ENCODE measurements at places on chromosomes 1 and 21.

- no peak for DNase-seq
Observed at GRCh38 chr1:113088972-113089371, 16.0 kb downstream of the LRIG2 start.

DNA sequence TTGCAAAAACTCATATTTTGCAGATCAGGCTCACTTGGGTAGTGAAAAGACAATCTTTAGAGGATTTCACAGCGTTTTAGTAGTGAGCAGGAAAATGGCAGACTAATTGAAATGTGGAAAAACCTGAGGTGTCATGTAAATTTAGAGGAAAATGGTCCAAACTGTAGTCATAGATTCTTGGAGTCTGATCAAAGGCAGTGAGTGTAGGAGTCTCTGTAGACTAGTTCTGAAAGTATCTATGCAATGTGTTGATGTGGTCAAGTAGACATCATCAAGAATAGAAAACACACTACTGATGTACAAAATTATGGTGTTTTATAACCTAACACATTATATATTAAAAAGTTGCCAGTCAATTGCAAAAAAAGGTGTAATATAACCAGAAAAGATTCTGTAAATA, 143.2 kb upstream of the C1orf105 start:
- no peak for DNase-seq

- DNase-seq = no peak
Observed at GRCh38 chr1:18126616-18127015, 19.0 kb downstream of the IGSF21 start.

DNA sequence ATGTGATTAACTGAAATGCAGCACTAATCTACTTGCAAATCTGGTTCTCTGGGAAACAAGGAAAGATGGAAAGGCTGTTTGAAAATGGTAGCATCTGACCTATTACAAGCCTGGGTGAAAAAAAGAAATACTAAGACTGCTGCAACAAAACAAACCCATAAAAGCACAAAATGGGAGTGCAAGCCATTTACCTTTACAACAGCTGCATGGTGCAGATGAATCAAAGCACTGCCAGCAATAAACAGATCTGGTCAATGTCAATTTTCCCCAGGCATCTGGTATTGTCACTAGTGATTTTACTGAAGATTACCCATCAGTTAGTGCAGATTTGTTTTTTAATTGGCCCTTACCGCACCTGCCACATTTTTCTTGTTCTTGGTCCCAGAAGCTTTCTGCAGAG, 1341.7 kb downstream of the PLA2G4A start:
- DNase-seq = no peak

GRCh38 chr1:26378088-26378878, 5.7 kb upstream of the ZNF683 start:
- peak; percentile 66 for DNase-seq

GRCh38 chr1:150613061-150613920, 16.1 kb downstream of the ENSA start:
- no peak for DNase-seq

DNA sequence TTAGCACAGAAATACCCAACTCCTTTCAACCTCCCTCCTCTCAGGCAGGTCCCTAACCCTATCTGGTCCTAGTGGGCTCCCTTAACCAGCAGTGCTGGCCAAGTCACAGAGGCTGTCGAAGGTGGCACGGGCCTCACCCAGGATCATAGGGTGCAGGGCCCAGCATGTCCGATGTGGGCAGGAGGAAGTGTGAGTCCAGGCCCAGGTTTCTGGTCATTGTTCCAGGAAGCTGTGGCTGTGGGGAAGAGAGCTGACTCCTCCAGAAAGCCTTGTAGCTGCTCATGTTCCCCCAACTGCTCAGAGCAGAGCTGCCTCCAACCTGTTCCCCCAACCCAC, 2.4 kb downstream of the CCDC17 start:
- no peak for DNase-seq

DNA sequence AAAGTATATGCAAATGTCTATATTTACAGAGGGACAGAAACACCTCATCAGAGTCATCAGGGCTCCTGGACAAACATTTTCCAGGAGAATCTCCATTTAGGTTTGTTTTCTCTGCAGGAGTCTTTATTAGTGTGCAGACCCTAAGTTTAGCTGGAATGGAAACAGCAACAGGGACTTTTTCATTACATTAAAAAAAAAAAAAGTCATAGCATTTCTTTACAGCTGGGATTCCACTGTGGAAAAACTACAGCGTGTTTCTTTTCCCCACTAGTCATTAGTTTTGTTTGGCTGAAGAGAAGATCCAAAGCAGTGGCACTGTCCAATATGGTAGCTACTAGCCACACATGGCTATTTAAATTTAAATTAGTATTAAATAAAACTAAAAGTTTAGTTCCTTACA, 49.6 kb downstream of the LHX4 start:
- DNase-seq = no peak

DNA sequence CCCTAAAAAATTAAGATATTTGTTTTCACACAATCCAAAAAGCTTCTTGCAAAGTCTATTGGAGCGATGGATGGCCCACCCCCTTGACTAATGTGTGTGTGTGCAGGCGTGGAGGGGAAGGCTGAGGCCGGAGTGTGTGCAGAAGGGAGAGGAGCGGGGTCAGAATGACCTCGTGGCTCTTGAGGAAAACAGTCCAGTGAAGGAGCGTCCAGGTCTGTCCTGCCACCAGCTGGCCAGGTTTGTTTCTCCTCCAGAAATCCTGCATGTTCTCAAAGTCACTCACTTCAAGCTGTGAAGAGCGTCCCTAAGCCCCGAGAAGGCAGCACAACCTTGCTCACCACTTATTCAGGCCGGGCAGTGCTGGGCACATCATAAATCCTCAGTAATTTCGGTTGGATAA, 69.5 kb upstream of the SSX2IP start:
- DNase-seq = no peak

DNA sequence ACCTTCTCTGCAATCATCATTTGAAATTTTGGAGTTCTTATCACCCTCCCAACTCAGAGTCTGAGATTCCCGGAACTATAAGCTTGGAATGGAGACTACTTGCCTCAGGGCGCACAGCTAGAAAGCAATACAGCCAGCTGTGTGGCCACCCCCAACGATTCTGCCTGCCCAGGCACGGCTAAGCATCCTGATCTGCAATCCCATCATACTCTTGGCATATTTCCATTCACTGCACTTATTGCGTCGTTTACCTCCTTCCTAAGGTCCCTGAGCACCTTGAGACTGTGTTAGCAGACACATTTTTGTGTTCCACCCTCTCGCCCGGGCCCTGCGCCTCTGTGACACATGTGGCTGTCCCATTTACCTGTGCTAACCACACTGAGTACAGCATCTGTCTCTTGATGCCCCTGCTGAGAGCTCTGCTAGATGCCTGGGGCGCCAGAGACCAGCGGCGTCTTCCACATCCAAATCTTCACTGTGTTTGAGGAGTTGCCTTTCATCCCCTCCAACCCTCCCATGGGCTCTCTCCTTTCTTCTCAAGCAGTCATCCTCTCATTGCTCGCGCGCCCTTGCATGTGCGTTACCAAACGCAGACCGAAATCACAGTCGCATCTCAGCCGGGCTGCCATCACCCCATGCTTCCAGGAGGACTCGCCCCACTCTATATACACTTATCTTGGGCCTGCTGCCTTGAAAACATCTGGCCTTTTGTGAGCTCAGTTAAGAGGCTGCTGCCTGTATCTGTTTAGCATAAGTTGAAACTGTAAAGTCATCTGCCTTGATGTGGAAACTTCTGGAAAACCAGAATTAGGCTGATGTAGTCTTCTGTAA, 3.5 kb upstream of the CLDN19 start:
- no peak for DNase-seq

- DNase-seq = no peak
Observed at GRCh38 chr21:43328958-43329691, 97.8 kb downstream of the SIK1 start.

GRCh38 chr1:178023181-178023618, 53.3 kb upstream of the SEC16B start:
- DNase-seq = no peak

- no peak for DNase-seq
Observed at GRCh38 chr1:71522721-71523120, 441.9 kb upstream of the ZRANB2 start.

- DNase-seq = no peak
Observed at GRCh38 chr1:228156941-228157728, 7.4 kb downstream of the GJC2 start.

GRCh38 chr1:156123356-156124196, 9.1 kb downstream of the LMNA start:
- peak; percentile 48 for DNase-seq

DNA sequence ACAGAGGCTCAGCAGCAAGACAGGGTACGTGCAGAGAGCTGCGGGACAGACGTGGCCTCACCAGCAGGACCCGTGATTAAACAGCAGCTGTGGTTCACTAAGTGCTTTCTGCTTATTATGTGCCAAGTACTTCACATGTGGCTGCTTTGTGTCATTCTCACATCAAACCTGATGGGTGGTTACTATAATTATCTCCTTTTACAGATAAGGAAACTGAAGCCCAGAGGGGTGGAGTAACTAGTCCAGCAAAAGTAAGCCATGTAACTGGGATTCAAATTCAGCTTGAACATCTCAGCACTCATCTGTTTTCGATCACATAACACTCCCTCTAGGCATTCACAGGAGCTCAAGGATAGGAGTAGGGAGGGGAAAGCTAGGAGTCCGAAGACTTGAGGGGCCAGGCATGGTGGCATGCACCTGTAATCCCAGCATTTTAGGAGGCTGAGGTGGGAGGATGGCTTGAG, 50.8 kb upstream of the CLIC4 start:
- DNase-seq = no peak

- no peak for DNase-seq
Observed at GRCh38 chr1:201319631-201320030, 36.3 kb downstream of the PKP1 start.
